Fibroblast of skin of left biceps (primary cell): ENCODE measurements at places on chromosomes 1 and 21.

DNA sequence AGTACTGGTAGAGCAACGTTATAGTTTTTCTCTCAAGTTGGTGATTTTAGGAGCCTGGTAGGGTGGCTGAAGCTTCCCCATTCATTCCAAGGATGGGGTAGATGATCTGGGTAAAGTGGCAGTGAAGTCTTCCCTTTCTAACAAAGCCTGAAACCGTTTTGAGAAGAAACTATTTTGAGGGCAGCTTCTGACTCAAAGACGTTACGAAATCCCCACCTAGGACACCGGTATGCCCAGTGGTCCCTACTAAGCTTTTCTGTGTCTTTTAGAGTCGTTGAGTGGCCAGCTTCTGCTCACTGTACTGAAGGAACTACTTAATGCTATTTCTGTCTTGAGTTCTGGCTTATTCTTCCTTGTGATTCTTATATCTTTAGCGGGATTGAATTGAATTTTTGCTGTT lies 1.4 kb downstream of the WDTC1 start:
- DNase-seq: no peak

- DNase-seq: no peak
Measured at GRCh38 chr1:208393826-208394225, 149.6 kb upstream of the PLXNA2 start.

DNA sequence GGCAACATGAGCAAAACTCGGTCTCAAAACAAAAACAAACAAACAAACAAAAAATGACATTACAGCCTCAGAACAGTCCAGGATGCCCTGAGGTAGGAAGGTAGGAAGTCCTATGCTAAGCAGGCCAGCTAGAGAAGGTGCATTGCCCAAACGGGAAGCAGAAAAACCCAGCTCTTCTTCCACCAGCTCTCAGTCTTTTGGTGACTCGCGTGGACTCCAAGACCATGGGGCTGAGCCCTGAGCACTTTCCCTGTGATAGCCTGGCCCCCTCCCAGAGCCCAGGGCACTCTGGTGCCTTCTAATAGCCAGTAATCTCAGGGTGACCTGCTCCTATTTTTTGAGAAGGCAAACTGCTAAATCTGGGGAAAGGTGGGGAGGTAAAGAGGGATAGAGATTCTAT lies 16.1 kb downstream of the PHLDA3 start:
- no peak for DNase-seq

DNA sequence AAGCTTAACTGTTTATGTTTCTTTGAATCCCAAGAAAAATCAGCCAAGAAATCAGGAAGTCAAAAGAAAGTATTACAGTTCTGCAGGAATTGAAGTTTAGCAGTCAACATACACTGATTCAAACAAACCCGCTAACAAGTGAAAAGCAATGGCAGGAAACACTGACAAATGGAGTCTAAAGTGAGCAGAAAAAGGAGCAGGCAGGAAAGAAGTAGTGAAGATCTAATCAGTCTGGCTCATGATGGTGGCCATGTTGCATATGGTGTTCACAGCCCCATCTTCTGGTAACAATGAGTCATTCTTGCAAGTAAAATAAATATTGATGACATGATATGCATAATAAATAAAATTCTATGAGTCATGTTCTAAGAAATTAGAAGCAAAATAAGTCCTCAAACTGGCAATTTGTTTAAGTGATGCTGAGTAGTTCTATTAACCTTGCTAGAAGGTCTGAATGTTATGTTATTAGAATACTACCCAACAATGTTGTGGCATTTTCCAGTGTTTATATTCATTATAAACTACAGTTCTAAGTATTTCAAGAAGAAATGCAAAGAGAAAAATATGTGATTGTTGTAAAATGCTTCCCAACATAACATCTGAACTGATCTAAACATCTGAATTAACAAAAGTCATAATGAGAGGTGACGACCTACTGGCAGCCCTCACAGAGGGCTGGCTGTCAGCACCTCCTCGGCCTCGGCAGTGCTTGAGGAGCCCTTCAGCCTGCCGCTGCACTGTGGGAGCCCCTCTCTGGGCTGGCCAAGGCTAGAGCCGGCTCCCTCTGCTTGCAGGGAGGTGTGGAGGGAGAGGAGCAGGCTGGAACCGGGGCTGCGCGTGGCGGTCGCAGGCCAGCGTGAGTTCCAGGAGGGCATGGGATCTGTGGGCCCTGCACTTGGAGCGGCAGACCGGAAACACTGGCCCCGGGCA lies 5.7 kb upstream of the ACBD6 start:
- peak; percentile 9 for DNase-seq

DNA sequence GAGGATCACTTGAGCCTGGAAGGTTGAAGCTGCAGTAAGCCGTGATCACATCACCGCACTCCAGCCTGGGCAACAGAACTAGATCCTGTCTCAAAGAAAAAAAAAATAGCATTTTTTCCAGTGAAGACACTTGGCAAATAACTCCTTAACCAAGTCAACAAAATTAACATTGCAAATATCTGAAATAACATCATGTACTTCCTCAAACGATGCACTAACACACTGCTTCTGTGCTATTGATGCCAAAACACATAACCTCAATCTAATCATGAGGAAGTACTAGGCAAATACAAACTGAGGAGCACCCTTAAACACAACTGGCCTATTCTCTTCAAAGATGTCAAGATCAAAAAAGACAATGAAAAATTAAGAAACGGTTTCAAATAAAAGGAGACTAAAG lies 32.3 kb downstream of the PABPC4 start:
- DNase-seq: no peak

DNA sequence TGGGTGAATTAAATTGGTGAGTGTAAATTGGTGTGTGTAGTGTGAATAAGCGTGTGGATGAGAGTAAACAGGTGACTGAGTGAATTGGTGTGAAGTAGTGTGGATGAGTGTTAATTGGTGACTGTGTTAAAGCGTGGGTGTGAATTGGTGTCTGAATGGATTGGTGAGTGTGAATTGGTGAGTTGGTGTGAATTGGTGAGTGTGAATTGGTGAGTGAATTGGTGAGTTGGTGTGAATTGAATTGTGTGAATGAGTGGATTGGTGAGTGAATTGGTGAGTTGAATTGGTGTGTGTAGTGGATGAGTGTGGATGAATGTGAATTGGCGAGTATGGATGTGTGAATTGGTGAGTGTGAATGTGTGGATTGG lies 8.3 kb downstream of the AURKAIP1 start:
- no peak for DNase-seq

- no peak for DNase-seq
Measured at GRCh38 chr1:213415691-213416380, 364.8 kb downstream of the RPS6KC1 start.

- DNase-seq: no peak
Measured at GRCh38 chr1:18404460-18404859, 76.3 kb upstream of the KLHDC7A start.

GRCh38 chr1:65255035-65255655 lies 54.2 kb upstream of the DNAJC6 start:
- no peak for DNase-seq

DNA sequence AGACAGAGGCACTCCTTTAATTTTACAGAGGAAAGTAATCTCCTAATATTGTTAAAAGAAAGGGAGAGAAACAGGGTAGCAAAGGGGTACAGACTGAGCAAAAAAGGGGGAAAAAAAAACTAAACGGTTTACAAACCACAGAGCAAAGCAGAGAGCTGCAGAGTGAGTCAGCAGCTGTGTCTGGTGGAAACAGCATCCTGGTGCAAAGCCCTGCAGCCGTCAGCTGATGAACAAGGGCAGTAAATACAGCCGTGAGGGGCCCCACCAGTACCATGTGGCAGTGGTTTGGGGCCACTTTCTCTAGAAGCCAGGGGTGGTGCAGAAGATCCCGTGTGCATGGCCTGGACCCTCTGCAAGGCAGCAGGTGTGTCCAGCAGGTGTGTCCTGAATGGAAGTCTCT lies 111.3 kb downstream of the ERG start:
- DNase-seq: no peak

DNA sequence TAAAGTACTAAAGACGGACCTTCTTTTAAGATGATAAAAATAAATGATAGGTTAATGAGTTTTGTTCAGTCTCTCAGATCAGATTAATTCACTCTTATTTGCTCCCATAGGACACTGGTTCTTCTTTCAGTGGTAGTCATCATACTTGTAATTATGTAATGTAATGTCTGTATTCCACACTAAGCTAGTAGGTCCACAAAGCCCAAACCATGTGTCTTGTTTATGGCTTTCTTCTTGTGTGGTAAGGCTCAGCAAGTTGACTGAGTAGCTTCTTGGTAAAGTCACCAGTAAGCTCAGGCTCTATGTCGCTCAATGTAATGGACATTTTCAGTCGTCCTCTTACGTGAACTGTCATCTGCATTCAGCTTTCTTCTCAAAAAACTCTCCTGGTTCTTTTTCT lies 2.5 kb downstream of the LYPLAL1 start:
- no peak for DNase-seq

DNA sequence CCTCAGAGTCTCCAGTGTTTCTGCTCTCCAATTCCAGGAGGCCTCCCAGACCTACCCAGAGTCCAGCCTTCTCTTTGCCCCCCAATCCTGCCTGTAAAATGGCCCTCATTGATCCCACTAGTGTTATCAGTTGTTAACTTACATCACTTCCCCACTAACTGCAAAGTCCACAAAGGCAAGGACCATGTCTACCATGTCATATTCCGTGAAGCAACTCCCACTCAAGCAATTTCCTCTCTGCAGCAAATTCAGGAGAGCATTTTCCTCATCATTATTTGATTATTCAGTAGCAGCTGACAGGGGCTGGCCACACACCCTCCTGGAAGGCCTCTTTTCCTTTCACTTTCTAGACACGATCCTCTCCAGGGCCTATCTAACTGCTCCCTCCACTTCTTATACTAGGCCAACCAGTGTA lies 153.5 kb downstream of the RERE start:
- no peak for DNase-seq

GRCh38 chr1:247415423-247416361 lies at the start of gene NLRP3:
Gene NLRP3 (plus strand): TSS chr1:247416173. CDS start chr1:247418801, 2,628 bp downstream.
- DNase-seq: no peak

GRCh38 chr1:15756143-15757015 lies 2.2 kb upstream of the FBLIM1 start:
- DNase-seq: no peak

GRCh38 chr1:99332561-99332960 lies 68.3 kb downstream of the PLPPR4 start:
- no peak for DNase-seq

DNA sequence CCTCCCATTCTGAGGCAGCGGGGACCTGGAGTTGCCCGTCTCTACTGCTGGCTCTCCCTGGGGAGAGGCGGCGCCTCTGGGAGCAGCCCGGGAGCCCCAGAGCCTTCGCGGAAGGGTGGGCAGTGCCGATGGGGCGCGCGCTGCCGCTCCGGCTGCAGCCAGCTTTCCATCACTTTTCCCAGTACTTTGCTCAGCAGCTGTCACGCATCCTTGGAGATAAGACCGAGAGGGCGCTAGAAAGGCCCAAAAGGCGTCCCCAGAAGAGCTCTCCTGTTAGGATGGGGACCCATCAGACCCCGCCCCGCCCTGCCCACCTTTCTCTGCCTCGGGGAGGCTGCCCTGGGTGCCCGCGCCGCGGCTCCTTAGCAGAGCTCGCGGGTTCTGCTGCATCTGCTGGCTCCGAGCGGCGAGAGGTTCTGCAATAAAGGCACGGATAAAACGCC lies 534 bp downstream of the KCNH1 start:
- DNase-seq: no peak

DNA sequence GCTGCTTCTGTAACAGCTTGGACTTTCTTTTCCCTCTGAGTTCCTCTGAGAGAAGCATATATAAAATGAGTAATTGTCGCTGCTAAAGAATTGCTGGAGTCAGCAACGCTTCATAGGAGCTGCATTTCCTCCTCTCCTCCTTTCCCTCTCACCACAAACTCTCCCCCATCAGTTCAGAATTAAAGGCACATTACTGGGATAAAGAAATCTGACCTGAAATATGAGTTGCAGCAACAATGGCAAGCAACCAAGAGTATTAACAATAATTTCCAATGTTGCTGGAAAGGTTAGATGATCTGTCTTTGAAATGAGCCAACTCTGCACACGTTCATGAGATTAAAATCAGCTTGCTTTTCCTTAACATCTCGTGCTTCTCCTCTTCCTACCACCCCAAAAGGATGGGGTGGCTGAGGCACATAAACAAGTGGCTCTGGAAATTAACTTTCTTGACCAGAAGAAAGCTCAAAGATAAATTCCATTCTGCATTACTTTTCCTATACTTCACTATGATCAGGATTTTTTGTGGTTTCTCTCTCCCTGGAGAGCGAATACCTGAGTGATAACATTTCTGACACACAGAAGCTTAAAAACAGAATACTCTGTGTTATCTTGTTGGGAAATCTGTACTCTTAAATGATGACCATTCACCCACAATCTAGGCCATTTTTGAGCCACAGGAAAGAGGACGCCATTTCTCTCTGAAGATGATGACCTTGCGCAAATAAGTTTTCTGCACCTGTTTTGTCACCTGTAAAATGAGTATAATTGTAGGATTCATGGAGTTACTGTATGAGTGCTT lies 90.2 kb downstream of the TGFBR3 start:
- peak; percentile 87 for DNase-seq
